ENCODE measurements at places on chromosomes 2 and 18.

DNA sequence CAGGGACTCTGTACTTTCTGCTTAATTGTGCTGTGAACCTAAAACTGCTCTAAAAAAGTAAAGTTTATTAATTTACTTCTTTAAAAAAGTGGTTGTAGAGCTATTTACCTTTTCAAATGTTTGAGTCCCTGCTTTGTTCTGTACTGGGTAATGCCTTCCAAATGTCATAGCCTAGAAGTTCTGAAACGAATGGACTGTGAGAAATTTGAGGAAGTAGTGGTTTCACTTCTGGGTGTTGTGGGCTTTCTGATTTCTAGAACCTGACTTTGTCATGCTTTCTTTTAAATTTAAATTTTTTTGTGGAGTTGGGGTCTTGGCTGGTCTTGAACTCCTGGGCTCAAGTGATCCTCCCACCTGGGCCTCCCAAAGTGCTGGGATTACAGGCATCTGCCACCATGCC, 44.6 kb downstream of the SMAD4 start:
- peak; percentile 31 for DNase-seq

DNA sequence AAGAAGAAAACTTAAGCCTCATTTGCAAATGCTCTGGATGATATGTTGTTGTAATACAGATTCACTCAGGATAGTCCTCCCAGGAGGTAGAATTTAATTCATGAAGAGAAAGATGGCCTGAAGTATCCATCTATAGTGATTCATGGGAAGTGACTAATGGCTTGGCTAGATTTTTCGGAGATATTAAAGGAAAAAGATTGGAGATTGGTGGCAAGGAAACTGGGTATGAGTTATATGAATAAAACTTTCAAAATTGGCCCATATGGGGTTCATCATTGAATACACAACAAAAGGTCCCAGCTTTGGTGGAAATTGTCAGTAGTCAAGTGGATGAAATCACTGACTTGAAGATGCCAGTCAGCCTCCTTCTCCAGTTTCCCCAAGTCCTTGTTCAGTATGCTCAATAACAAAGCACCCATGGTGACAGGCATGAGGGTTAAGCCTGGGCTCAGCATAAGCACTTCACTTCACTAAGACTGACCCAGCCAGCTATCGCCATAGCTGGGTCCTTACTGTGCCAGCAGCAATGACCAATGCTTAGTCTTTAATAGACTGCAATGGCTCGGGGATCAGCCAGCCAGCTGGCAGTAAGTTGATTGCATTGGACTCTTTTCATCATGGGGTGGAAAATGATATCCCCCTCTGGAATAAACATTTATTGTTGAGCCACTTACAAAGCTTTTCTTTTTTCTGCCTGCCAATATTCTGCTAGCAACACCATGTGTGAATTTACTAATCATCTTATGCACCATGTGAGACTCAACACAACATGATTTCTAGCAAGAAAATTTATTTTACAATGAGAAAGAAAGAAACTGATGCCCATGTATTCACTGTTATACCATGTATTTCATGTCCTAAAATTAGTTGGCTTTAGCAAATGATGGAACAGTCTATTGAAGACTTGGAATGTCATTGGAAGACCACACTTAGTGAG, 176.6 kb upstream of the TACR1 start:
- DNase-seq, result no peak

GRCh38 chr2:10149635-10150034, 27.1 kb downstream of the RRM2 start:
- DNase-seq, result no peak

GRCh38 chr18:75679331-75679730, 251.8 kb upstream of the SMIM21 start:
- no peak for DNase-seq

- no peak for DNase-seq
Measured at GRCh38 chr2:215775106-215775505, 238.2 kb downstream of the MREG start.

- peak; percentile 84 for DNase-seq
Measured at GRCh38 chr2:160224060-160224459, 24.0 kb upstream of the ITGB6 start.

DNA sequence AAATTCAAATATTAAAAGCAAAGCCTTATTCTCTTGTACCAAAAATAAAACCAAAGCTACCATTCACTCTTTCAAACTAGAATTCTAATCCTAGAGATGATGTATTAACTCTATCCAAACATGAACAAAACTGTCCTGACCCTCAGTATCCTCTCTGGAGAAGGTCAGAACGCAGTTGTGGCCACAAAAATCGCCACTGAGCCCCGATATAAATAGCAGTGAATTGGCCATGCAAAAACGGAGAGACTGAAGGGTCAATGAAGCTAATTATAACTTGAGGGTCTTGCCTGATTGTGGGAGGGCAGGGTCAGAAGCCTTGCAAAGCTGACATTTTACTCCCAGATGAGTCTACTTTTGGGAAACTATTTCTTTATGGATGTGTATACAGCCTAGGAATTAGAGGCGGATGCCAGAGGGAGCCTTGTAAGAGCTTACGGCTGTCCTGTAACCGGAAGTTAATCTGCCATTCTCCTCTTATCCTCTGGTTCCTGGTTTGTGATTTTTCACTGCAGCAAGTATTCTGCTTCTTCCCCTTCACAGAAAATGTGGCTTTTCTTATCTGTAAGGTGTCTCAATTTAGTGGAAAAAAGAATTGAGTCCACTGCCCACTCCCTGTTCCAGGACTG, 28.1 kb downstream of the CAVIN2 start:
- no peak for DNase-seq

GRCh38 chr2:51553476-51553875, 521.5 kb upstream of the NRXN1 start:
- no peak for DNase-seq

GRCh38 chr2:169839954-169840746, 12.9 kb downstream of the UBR3 start:
- no peak for DNase-seq

DNA sequence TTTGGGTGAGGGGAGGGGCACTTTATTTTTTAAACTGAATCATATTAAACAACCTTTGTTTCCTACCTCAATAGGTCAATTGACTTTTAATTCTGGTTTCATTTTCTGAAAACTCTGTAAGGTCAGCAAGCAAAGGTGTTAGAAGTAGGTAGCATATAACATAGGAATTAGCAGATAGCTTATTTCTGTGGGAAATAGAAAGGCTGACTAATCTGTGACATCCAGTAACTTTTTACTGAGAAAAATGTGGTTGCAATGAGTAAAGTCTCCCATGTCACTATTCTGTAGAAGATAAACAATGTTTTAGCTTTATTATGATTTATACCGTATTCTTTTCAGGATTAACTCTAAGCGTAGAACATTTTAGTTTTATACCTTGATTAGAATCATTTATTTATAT, 240.4 kb downstream of the PLCL1 start:
- no peak for DNase-seq

DNA sequence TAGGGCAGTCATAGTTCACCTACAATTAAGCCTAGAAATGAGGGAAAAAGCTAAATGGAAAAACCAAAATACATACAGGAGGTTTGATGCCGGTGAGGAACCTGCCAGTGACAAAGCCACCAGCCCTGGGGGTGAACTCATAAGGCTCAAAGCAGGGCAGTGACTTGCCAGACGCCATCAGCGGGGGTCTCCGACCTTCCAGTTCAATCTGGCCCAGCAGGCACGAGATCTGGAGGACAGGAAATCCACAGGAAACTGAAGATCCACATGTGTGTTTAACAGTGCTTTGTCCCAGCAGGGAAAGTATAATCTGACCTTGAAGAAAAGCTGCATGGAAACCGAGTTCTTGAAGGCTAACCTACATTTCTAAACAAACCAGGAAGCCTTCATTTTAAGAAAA, 60.1 kb downstream of the POLR1A start:
- no peak for DNase-seq

- no peak for DNase-seq
Measured at GRCh38 chr2:218079943-218080913, 11.2 kb downstream of the RUFY4 start.

GRCh38 chr2:233118648-233119000, 58.5 kb downstream of the INPP5D start:
- DNase-seq, result no peak

- DNase-seq, result peak; percentile 13
Measured at GRCh38 chr2:99880148-99880963, 262.0 kb downstream of the AFF3 start.

GRCh38 chr2:125427721-125428315, 1228.1 kb upstream of the GYPC start:
- no peak for DNase-seq

GRCh38 chr18:32629981-32630700, 142.7 kb downstream of the KLHL14 start:
- DNase-seq, result no peak

GRCh38 chr2:9768388-9768787, 74.9 kb upstream of the TAF1B start:
- DNase-seq, result no peak

- DNase-seq, result peak; percentile 27
Measured at GRCh38 chr2:237298151-237299118, 115.5 kb downstream of the COL6A3 start.

GRCh38 chr2:95278051-95278471, 3.8 kb downstream of the PROM2 start:
- DNase-seq, result no peak

DNA sequence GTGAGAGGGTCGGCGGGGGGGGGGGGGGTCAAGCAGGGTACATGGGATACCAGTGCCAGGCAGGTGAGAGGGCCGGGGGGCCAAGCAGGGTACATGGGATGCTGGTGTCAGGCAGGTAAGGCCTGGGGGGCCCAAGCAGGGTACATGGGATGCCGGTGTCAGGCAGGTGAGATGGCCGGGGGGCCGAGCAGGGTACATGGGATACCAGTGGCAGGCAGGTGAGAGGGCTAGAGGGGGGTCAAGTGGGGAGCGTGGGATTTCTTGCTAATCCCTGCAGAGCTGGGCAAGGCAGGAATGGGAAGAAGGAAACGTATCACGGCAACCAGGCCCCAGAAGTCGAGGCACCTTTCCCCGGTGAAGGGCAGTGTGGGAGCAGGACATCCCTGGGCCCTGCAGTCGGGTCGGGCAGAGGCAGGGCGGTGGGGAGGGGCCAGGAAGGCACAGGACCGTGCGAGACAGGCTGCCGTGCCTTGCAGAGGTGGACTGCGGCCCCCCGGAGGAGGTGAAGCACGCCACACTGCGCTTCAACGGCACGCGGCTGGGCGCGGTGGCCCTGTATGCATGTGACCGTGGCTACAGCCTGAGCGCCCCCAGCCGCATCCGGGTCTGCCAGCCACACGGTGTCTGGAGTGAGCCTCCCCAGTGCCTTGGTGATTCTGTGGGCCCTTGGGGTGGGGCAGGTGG, 49.3 kb downstream of the MTERF4 start:
- DNase-seq, result no peak

- peak; percentile 52 for DNase-seq
Measured at GRCh38 chr18:9354256-9354655, 19.7 kb downstream of the TWSG1 start.

- peak; percentile 28 for DNase-seq
Measured at GRCh38 chr2:84022810-84023431, 436.2 kb downstream of the SUCLG1 start.

DNA sequence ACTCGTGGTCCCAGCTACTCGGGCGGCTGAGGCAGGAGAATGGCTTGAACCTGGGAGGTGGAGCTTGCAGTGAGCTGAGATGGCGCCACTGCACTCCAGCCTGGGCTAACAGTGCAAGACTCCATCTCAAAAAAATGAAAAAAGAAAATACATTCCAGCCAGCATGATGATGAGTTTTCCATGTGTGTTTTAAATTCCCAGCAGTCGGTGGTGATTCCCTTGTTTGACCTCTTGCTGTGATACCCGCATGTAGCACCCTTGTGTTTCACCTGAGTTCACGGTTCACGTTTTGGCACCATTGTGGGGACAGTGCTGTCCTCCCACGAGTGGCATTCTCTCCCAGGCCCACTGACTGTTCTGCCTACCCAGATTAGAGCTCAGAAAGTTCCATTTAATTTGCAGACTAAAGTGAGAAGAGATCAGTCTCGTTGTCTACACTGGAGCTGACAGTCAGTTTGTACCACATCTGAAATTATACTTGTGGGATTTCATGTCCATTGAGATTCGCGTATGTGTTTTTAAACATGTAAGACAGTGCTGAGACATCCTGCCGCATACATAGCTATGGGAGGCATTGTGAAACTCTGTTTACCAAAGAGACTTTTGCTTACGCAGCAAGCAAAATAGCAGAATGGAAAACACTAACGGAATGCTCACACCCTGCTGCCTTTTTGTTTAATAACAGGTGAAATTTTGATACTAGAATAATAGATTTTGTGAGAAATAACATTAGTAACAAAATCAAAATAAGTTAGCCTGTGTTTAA, 157.1 kb downstream of the GBX2 start:
- no peak for DNase-seq

DNA sequence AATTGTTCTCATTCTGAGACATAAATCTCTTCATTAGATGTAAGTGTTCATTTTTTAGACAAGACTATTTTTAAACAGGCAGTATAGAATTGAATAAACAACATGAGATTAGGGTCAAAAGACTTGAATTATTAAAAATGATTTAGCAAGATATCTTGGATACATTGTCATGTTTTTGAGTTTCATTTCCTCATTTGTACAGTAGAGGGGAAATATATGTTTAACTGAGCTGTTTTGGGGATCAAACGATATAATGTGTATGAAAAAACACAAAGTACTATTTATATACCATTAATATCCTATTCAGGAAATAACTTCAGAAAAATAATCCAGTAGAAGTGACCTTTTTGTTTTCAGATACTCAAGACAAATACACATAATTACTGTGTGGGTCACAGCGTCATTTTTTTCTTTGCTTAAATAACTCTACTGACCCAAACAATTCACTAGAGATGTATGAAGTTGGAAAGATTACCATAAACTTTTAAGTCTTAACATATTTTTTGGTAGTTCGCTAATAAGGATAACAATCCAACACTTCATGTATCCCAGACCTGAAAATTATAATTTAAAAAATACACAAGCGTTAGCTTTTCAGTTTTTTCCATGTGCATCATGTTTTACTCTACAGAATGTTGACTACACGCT, 896 bp upstream of the ASXL3 start:
- no peak for DNase-seq

- DNase-seq, result no peak
Measured at GRCh38 chr2:65660340-65660739, 227.9 kb upstream of the SPRED2 start.

Data from inflammatory macrophage treated with lipopolysaccharide for 1 hour (primary cell).